ENCODE measurements at places on chromosomes 12 and 14.

- no peak for DNase-seq
Measured at GRCh38 chr14:49677643-49678042, 10.4 kb downstream of the POLE2 start.

DNA sequence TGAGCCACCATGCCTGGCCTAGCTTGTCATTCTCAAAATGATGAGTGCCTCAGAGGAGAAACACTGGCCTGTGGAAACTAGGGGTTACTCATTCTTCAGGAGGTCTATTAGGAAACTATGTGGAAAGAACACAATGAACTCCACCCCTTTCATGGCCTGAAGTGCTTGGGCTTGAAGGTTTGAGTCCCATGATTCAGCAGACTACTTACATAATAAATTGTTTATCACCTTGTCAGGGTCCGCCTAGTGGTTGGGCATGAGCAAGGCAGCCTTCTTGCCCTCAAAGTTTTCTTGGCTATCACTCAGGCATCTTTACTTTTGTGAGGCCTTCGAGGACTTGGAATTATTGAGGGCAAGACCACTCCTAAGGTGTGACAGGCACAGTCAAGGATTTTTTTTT lies 251.2 kb downstream of the ACSS3 start:
- no peak for DNase-seq

- DNase-seq: peak; percentile 50
Measured at GRCh38 chr12:47080725-47081502, 1.2 kb upstream of the AMIGO2 start.

- DNase-seq: no peak
Measured at GRCh38 chr12:76274420-76275083, 73.7 kb downstream of the BBS10 start.

DNA sequence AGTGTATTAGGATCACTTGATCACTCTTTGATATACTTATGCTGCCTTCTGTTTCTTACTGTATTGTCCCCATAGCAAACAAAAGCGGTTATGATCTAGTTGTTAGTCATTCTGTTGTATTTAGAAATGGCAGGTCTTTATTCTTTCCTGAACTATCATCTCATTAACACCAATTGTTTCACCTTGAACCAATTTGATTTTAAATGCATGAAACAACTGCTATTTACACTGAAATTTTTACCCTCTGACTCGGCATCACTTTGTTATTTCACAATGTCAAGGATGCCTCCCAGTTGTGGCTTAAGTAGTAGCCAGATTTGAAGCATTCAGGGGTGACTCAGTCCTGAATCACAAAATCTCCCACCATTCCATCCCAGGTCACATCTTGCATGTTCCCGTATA lies 303.5 kb downstream of the EGLN3 start:
- DNase-seq: no peak

GRCh38 chr12:55755246-55755645 lies 12.3 kb downstream of the GDF11 start:
- DNase-seq: no peak

GRCh38 chr12:92457458-92458180 lies 245.2 kb upstream of the PLEKHG7 start:
- no peak for DNase-seq

DNA sequence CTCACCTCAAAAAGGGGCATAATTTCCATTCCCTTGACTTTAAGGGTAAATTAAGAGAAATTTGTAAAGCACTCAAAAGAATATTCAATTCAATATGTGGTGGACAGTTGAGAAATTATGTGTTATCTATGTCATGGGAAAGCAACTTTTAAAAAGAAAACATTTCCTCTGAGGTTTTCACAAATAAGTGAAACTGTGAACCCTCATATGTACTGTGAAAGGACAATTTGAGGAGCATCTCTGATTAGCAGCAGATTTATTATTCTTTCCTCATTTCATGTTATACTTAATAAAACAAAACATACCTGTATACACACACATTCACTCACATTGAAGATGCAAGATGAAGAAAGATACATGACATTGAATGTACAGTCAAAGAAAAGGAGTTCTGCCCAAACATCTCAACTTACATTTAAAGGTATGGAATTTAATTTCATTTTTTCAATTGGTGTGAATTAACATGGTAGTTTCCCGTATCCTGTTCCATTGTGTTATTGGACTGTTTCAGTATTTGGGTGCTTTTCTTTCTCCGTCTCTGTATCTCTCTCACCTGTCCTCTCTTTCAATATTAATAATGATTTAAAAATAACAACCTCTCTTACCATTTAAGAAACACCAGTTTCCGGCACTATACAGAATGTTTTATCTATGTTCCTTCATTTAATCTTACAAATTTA lies at the start of gene KLRF1:
KLRF1 (plus strand) TSS at position 273 of the 680 bp plus-strand sequence; CDS start at position 337, 64 bp downstream.
- no peak for DNase-seq

GRCh38 chr12:76860256-76860655 lies 18.6 kb downstream of the CSRP2 start:
- no peak for DNase-seq

DNA sequence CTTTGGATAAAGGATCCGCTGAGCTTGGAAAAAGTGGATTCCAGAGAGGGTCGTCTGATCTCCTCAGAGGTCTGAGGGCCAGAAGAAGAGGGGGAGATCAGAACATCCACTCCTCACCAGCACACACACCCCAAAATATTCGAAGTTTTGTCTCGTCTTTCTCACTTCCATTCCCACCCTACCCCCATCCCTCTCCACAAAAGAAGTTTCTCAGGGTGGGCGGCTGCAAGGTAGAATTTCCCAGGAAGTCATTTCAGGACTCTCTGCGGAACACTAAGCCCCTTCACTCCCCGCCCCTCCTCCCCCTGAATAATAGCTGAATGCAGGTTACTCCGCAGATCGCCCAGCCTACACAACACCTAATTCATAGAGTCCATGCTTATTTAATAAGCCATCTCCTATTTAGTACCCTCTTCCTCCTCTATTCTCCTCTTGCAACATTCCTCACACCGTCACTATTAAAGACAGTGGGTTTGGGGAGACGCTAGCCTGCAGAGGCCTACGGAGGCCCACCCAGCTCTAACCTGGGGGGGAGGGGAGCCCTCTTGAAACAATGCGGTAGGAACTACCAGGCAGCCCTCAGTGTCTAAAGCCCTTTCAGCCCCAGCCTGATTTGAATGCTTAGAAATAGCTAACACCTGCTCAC lies 649 bp upstream of the SALL2 start:
- DNase-seq: no peak

DNA sequence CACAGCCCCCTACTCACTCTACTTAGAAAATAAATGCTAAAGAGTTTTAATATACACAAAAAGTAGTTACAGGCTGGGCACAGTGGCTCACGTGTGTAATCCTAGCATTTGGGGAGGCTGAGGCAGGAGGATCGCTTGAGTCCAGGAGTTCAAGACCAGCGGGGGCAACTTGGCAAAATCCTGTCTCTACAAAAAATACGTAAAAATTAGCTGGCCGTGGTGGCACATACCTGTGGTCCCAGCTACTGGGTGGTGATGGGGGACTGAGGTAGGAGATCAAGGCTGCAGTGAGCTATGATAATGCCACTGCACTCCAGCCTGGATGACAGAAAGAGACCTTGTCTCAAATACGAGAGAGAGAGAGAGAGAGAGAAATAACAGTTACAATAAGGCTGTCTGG lies 9.9 kb upstream of the DYNC1H1 start:
- DNase-seq: no peak

DNA sequence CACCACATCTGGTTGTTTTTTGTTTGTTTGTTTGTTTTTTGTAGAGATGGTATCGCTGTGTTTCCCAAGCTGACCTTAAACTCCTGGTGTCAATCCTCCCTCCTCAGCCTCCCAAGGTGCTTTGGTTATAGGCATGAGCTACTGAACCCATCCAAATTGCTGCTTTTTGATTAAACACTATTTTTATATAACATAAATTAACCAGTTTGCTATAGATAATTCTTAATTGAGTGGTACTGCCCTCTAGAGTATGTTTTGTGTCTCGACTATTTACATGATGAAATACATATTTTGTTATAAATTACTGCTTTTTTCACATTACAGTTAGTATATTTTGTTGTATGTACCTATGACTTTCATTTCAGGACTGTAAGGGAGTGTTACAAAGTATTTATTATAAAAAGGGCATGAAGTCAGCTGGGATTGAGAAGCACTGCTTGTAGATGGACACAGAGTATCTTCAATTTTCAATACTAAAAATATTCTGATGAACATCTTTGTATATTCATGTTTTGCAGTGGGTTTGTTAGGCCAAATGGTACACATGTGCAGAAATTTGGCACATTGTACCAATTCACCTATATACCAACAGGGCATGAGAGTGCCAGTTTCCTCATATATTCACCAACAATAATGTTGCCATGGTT lies 14.9 kb upstream of the SCAF11 start:
- DNase-seq: peak; percentile 44

DNA sequence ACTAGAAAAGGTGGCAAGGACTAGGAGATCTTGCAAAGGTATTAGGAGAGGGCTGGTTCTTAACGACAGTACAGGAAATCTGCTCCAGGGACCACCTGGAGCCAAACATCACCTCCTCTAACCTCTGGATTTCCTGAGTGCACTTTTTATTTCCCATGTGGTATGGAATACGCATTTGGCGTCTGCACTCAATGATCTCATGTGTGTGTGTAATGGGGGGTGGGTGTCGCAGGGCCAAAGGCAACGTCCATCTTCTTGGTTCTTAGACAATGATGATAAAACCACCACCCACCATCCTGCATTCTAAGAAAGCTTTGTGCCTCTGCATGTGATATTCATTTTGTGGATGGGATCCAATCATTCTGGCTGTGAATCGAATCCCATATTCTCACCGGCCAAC lies 68.8 kb downstream of the CLMN start:
- DNase-seq: no peak

GRCh38 chr14:44880791-44881190 lies 81.0 kb downstream of the KLHL28 start:
- no peak for DNase-seq

- no peak for DNase-seq
Measured at GRCh38 chr14:62889364-62889763, 155.9 kb downstream of the KCNH5 start.

- no peak for DNase-seq
Measured at GRCh38 chr14:65588426-65589140, 176.1 kb downstream of the FUT8 start.

GRCh38 chr14:44767646-44768173 lies 194.0 kb downstream of the KLHL28 start:
- DNase-seq: no peak

GRCh38 chr12:107670999-107671643 lies 14.5 kb upstream of the PWP1 start:
- peak; percentile 22 for DNase-seq

- DNase-seq: no peak
Measured at GRCh38 chr12:26272851-26273250, 77.5 kb downstream of the SSPN start.

DNA sequence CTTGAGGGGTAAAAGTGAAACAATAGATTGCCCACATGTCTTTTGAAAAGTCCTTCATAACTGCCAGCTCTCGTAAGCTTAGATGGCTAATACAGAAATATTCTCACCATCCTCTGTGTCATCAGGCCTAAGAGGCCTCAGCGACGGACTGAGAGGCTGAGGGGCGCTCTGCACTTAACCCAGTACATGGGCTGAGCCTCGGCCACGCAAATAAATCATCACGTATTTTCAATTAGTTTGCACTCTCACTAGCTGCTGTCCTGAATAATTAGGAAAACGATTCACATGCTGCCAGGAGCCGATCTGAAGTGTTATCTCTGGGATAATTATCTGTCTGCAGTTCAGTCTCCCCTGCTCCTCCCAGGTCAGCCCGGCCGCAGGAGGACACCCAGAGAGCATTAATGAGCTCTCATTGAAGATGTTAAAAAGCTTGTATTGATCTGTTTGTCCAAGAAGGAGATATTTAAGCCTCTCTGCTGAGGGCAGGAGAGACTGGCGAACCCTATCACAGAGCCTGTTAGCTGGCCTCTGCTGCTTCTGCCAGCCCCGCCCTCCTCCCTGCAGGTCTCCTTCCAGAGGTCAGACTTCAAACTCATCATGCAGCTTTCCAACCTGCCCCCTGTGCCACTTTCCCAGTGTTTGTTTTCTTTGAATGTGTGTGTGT lies 1051.3 kb downstream of the VRK1 start:
- DNase-seq: no peak

- no peak for DNase-seq
Measured at GRCh38 chr14:83556065-83556464, 1973.9 kb upstream of the FLRT2 start.

GRCh38 chr14:76774821-76775694 lies 13.8 kb downstream of the VASH1 start:
- no peak for DNase-seq

GRCh38 chr12:121116318-121117225 lies 16.1 kb upstream of the P2RX7 start:
- DNase-seq: no peak

- peak; percentile 67 for DNase-seq
Measured at GRCh38 chr12:47742253-47742825, 16.3 kb downstream of the RAPGEF3 start.

All from CD4-positive, alpha-beta T cell treated with Interleukin-4 for 1 hour (primary cell).